ENCODE measurements at places on chromosomes 12 and 14.
A peak's percentile ranks its signal among the peaks of the same experiment; 100 is the strongest.

- peaks cover 5% of the 10 kb centered on the region for H3K36me3 ChIP-seq
- no peak overlapping the region for H3K4me3 ChIP-seq
- peak overlapping the region; percentile 48 for H3K27ac ChIP-seq
Measured at GRCh38 chr12:52603314-52603713, 2.1 kb upstream of the KRT72 start.

DNA sequence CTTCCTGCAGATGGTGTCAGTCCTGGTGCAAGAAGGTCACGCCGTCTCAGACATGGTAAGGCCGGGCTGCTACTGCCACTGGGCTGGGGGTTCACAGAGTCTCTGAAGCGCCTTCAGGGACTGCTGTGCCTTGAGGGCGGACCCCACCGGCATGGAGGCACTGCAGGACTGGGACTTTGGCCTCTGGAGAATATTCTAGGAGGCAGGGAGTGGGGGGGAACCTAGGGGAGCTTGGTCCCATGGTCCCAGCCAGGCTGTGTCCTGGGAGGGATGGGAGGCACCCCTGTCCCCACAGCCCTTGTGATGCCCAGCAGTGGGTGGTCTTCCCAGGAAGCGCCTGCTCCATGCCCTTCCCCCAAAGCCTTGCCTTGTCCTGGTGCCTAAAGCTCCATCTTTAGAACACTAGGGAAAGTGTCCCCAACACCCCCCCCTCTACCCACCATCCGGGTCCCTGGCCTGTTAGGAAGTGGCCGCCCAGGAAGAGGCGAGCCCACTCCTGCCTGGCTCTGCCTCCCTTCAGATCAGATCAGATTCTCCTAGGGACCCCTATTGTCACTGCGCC is 1.5 kb downstream of the AMN start:
- H3K27ac ChIP-seq: no peak overlapping the region
- H3K4me1 ChIP-seq: peaks cover 14% of the 10 kb centered on the region
- H3K4me3 ChIP-seq: no peak overlapping the region
- H3K36me3 ChIP-seq: no peaks in the 10 kb centered on the region
- no peak for DNase-seq

DNA sequence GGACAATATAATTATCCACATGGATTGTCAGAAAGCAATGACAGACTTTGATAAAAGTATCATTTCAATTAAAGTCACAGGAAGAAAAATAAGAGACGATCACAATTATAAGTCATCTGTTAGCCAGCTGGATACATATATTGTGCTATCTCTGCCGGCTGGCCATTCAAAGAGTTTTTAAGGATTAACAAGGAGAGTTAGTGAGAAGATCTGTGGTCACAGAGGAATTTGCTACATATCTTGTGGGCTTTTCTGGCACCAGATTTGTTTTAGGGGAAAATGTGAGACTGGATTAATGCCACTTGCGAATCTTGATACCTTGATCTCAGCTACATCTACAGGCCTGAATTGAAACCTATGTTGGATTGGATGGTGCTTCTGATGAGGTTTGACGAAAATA is 90.9 kb upstream of the MANSC4 start:
- H3K36me3 ChIP-seq: no peaks in the 10 kb centered on the region
- DNase-seq: no peak
- peaks cover 8% of the 10 kb centered on the region for H3K4me1 ChIP-seq
- H3K27me3 ChIP-seq: peaks cover 7% of the 10 kb centered on the region

DNA sequence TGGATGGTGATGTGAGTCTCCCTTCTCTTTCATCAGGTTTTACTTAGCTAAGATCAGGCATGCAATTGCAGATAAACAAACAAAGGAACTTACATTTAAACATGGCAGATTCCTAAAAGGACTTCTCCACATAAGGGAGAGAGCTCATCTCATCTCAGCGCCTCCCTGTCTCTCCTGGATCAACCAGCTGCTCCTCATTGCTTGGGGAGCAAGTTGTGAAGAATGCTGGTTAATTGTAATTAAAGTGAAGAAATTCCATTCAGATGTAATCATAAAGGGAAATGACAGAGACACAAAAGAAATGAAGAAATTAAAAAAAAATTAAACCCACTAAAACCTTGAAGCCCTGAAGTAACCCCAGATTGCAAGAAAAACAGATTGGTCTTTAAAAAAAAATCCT is 104.4 kb upstream of the DIO2 start:
- no peak for DNase-seq
- peaks cover 2% of the 10 kb centered on the region for H3K36me3 ChIP-seq
- H3K27ac ChIP-seq: no peak overlapping the region
- H3K27me3 ChIP-seq: no peaks in the 10 kb centered on the region
- no peaks in the 10 kb centered on the region for H3K4me1 ChIP-seq

GRCh38 chr12:116594325-116595038 is 35.3 kb downstream of the MAP1LC3B2 start:
- H3K4me1 ChIP-seq: peaks cover 34% of the 10 kb centered on the region
- peak overlapping the region; percentile 43 for H3K4me3 ChIP-seq
- H3K27ac ChIP-seq: peak overlapping the region; percentile 91
- no peaks in the 10 kb centered on the region for H3K36me3 ChIP-seq
- DNase-seq: no peak

DNA sequence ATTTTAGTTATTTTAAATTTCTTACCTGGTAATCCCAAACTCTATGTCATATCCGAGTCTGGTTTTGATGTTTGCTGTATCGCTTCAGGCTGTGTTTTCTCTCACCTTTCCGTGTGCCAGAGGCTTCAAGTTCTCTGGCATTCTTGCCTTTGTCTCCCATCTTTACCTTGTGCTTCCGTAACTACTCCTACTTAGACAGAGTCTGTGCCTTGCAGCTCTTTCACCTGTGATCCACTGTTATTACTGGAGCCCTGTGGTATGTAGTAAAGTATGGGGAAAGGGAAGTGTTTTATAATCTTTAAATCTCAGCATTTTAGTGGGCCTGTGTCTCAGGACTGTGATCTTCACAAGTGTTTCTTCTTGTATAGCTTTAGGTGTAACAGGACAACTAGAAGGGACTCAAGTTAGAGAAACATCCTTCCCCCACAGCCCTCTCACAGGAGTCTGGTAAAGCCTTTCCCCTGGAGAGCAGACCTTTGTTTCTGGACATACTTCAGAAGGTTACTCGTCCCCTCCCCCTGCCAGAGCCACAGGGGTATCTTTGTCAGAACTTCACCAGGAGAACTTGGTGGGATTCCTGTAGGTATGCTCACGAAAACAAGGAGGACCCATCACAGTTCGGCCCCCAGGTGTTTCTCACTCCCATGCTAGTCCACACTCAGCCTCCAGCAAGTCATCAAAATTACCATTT is 11.1 kb downstream of the IFNG start:
- H3K27ac ChIP-seq: no peak overlapping the region
- H3K4me3 ChIP-seq: no peak overlapping the region
- H3K36me3 ChIP-seq: no peaks in the 10 kb centered on the region
- no peaks in the 10 kb centered on the region for H3K27me3 ChIP-seq
- no peaks in the 10 kb centered on the region for H3K4me1 ChIP-seq

DNA sequence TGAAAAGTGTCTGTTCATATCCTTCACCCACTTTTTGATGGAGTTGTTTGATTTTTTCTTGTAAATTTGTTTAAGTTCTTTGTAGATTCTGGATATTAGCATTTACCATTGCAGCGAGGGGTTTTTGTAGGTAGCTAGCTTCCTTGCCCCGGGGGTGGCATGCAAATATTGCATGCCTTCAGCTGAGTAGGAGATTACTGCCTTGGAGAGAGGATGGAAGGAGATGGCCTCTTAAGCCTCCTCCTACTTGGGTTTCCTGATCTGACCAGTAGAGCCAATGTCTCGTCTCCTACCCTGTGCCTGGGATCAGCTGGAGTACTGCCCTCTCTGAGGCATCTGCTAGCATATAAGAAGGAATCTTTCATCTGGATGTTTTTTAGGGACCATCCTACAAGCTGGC is 134.4 kb upstream of the CCND2 start:
- peaks cover 24% of the 10 kb centered on the region for H3K4me1 ChIP-seq
- H3K4me3 ChIP-seq: no peak overlapping the region
- no peak overlapping the region for H3K27ac ChIP-seq
- H3K27me3 ChIP-seq: no peaks in the 10 kb centered on the region
- no peak for DNase-seq

GRCh38 chr12:128930606-128931005 is 77.3 kb downstream of the GLT1D1 start:
- no peak for DNase-seq
- H3K27me3 ChIP-seq: no peaks in the 10 kb centered on the region
- H3K4me1 ChIP-seq: no peaks in the 10 kb centered on the region
- H3K4me3 ChIP-seq: no peak overlapping the region
- H3K27ac ChIP-seq: no peak overlapping the region
- H3K36me3 ChIP-seq: no peaks in the 10 kb centered on the region

DNA sequence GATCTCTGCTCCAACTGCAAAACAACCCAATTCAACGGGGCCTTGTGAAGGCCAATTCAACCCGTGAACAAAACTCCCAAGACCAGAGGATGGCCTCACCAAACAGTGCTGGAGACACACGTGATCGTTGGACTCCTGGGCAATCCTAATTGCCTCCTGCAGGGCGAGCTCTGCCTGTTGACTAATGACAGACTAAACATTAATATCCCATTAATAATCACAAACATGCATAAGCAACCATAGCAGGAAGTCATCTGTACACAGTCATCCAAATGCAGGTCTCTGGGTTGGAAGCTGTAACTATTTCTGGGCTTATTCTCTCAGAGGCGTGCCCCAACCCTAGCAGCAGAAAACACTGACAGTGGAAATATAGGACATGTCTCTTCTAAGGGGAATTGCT is 21.0 kb downstream of the ANAPC5 start:
- DNase-seq: no peak
- peak overlapping the region; percentile 73 for H3K27ac ChIP-seq
- no peak overlapping the region for H3K4me3 ChIP-seq
- H3K27me3 ChIP-seq: no peaks in the 10 kb centered on the region

DNA sequence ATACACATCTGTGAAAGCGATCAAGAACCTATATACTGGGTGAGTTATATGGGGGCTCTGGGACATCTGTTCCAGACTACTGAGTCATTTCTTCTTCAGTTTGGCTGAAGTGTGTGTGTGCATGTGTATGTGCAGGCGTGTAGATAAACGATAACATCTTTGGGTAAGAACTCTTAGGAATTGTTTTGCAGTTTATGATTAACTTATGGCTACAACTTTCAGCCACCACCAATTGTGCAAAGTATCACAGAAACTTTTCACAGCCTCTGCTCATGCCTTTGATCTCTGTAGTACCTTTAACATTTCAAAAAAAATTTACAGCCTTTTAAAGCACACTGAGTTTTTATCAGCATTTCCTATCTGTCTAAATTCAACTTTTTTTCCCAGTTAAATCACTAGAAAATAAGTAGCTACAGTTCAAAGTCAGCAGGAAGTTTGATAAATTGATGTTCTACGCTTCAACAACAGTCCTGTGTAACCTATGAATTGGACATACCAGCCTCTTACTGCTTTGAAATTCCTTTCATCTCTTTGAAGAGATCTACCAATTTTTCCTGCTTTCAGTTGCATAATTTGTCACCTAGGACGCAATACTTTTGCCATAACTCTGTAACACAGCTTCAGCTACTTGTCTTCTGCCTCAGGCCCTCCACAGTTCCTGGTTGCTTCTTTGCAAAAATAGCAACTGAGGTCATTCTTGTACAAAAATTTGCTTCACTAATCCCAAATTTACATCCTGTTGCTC is 43.0 kb downstream of the PPM1H start:
- no peak overlapping the region for H3K27ac ChIP-seq
- no peak for DNase-seq
- H3K27me3 ChIP-seq: peaks cover 14% of the 10 kb centered on the region
- H3K36me3 ChIP-seq: no peaks in the 10 kb centered on the region
- H3K4me3 ChIP-seq: no peak overlapping the region
- no peaks in the 10 kb centered on the region for H3K4me1 ChIP-seq

- no peaks in the 10 kb centered on the region for H3K4me1 ChIP-seq
- no peak overlapping the region for H3K27ac ChIP-seq
- no peaks in the 10 kb centered on the region for H3K27me3 ChIP-seq
- H3K4me3 ChIP-seq: no peak overlapping the region
- no peak for DNase-seq
Measured at GRCh38 chr14:46769292-46769691, 117.7 kb upstream of the RPL10L start.

- no peaks in the 10 kb centered on the region for H3K27me3 ChIP-seq
- H3K4me1 ChIP-seq: peaks cover 15% of the 10 kb centered on the region
- no peak for DNase-seq
- H3K4me3 ChIP-seq: no peak overlapping the region
- no peak overlapping the region for H3K27ac ChIP-seq
- peaks cover 3% of the 10 kb centered on the region for H3K36me3 ChIP-seq
Measured at GRCh38 chr14:50007123-50007903, 109.1 kb downstream of the VCPKMT start.

DNA sequence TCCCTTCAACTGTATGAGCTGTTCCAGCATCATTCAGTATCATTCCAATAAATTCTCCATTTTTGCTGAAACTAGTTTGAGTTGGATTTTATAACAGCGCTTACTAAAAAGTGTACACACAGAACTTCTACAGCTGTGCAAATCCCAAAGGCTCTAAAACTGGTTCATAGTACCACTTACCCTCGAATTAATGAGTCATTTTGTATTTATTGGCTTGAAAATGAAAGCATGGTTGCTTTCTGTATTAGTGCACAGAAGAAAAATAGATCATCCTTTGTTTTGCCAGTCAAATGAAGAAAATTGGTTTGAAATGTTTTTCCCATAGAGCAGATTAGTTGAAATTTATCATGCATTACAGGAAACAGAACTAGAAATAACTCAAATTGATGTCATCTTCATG is 268.3 kb upstream of the CPNE8 start:
- no peak for DNase-seq
- H3K36me3 ChIP-seq: no peaks in the 10 kb centered on the region
- H3K4me3 ChIP-seq: no peak overlapping the region
- H3K4me1 ChIP-seq: no peaks in the 10 kb centered on the region

DNA sequence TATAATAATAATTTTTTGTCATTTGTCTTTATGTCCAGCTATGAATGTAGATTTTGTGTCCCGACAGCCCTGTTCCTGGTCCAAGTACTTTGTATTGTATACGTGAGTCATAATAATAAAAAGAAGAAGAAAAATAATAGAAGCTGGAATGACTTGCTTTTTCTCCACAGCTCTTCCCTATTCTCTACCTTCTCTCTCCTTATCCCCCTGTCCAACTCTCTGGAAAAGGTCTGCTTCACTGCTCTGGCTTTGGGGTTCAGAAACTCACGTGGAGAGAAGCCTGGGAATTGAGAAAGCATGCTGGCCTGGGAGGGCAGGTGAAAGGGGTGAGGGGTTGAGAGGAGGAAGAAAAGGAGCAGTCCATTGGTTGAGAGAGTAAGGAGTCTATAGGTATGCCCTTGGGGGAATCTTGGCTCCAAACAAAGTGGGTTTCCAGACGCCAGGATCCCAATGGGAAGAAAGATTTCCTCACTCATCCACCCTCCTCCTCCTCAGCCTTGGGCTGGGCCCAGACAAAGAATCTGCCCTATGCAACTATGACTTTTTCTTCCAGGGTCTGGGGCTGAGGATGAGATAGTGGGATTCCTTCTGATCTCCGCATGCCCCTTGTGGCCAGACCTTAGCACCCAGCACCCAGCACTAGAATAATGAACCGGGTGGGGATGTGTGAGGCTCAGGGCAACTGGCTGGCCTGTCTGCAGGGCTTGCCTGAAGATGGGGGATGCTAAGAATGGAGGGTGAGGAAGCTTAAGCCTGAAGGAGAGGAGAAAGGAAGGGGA is 4.0 kb downstream of the HOXC8 start:
- H3K27ac ChIP-seq: no peak overlapping the region
- peaks cover 8% of the 10 kb centered on the region for H3K36me3 ChIP-seq
- DNase-seq: no peak
- H3K4me1 ChIP-seq: peaks cover 17% of the 10 kb centered on the region
- no peak overlapping the region for H3K4me3 ChIP-seq
- peaks cover 72% of the 10 kb centered on the region for H3K27me3 ChIP-seq
